ENCODE measurements at places on chromosomes 4 and X.

DNA sequence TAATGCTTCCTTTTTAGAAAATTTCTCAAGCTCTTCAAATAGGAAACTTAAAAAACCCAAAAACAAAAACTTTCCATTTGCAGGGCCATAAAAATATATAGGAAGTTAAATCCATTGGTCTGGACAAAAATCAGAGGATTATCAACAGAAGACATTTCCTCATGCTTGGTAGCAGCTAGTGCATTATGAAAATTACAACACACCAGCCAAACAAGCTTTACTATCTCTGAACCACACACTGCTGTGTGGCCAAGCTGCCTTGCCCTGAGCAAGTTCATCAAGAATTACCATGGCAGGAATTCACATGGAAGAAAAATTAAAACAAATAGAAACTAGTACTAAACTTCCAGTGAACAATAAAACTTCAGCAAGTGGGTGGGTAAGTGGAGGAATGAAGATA lies 3.6 kb downstream of the USP46 start:
- no peak for DNase-seq

GRCh38 chr4:55038176-55038890 lies 87.1 kb downstream of the KDR start:
- DNase-seq: no peak

GRCh38 chr4:25440478-25441030 lies 63.5 kb downstream of the ANAPC4 start:
- DNase-seq: no peak

DNA sequence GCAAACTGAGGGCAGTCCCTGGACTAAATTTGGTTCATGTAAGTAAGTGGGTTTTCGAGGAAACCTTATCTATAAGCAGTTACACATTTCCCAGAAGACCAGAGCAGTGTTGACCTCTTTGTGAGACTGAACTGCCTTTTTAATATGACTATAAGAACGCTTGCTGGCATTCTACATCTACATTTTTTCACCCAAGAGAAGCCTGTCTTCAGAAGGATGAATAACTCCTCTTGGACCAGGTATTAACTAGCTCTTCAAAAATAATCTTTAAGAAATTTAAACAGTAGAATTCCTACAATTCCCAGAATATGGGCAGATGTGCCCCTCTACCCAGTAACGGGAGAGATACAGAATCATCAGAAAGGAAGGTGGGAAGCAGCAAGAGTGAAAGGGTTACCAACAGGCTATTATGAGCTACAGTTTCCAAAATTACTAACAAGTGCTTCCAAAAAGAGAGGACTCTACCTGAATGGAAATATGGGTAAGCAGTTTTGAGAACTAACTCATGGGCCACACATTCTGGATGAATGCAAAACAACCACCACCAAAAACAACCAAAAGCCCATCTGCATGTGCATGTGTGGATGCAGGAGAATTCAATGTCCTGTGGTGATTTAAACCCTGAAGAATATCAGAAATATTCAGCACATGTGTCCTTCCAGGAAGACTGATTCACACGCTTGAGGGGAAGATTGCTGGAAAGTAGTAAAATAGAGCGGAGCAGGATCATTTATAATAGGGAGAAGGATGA lies 17.4 kb downstream of the BBS12 start:
- DNase-seq: no peak

- DNase-seq: no peak
These were observed 53.5 kb upstream of the HPRT1 start for GRCh38 chrX:134406356-134407064.

GRCh38 chrX:138127314-138127713 lies 561.4 kb downstream of the ZIC3 start:
- no peak for DNase-seq

DNA sequence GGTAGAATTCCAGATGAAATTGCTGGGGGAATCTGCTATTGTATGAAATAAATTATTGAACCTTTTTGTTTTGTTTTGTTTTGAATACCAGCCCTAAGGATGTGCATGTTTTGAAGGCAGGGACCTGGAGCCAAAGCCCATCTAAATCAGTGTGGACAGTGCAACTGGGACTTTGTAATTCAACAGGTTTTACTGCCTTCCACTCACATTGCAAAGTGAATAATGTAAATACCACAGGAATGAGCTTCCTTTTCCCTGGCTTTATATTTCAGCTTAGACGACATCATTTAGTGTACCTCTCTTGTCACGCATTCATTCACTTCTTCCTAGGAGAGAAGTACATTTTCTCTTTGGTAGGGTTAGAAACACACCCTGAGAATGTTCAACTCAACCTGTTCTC lies 795.0 kb downstream of the CENPC start:
- no peak for DNase-seq

Data from NCI-H146 (cell line).